ENCODE measurements at places on chromosomes 12 and 14.

DNA sequence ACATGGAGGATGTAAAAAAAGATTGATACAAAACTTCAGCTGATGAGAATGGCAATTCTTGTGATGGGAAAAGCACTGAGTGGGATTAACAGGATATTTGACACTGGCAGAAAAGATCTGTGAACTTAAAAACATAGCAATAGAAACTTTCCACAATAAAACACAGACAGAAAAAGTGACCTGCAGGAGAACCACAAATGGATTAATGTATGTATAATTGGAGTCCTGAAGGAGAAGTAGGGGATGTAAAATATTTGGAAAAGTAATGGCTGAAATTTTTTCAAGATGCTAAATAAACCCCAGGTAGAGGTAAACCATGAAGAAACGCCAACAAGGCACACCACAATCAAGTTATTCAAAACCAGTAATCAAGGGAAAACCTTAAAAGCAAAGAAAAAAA, 130.8 kb upstream of the C14orf180 start:
- no peak for DNase-seq

- no peak for DNase-seq
Measured at GRCh38 chr12:124419292-124420040, 124.6 kb downstream of the RFLNA start.

DNA sequence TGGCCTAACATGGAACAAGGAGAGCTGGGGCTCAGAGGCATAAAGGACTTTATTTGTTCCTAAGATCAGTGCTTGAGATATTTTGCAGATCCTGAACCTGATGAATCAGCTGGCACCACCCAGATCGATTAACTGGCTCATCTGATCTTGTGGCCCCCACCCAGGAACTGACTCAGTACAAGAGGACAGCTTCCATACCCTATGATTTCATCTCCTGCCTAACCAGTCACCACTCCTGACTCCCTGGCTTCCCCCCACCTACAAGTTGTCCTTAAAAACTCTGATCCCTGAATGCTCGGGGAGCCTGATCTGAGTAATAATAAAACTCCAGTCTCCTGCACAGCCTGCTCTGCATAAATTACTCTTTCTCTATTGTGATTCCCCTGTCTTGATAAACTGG, 5.1 kb downstream of the C12orf56 start:
- DNase-seq = no peak

GRCh38 chr12:8668441-8668840, 5.8 kb upstream of the MFAP5 start:
- no peak for DNase-seq

GRCh38 chr14:94890785-94891184, 120.9 kb upstream of the GSC start:
- no peak for DNase-seq

Measured in CD8-positive, alpha-beta memory T cell (primary cell).